ENCODE measurements at places on chromosomes 4 and X.

- DNase-seq = no peak
Observed at GRCh38 chr4:38411981-38412536, 251.9 kb upstream of the KLF3 start.

DNA sequence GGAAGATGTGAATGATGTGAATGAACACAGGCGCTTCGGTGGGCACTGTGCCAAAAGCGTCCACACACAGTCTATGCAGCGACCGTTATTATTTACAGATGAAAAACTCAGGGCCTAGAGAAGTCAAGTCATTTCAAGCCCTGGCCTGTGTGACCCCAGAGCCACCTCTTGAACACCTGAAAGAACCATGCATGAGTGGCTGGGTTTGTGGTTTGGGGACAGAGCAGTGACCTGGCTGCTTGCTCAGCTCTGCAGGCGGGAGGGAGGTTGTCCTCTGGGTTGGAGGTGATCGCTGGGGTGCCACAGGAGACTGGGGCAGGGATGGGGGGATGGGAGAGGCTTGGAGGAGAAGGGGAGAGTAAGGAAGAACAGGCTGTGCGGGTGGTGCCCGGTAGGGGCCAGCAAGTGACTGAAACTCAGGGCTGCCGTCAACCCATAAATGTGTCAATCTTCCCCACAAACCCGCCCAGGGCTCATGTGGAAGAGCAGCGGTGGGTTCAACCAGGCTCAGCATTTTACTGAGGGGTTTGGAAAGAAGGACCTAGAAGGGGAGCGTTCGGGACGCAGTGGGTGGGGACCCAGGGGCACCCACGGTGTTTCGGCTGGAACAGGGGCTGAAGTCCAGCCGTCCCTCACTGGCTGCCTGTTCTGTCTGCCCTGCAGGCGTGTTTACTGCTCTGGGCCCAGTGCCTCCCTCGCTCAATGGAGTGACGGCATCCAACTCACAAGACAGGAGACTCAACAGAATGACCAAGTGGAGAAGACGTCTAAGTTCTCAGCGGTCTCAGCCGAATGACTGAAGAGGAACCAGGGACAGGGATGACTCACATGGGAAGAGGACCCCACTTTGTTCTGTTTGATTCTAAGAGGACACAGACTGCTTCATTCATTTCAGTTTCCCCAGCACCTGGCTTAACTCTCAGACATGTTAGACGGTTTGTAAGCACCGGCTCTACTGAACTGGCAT lies 167.8 kb downstream of the AFAP1 start:
- no peak for DNase-seq

DNA sequence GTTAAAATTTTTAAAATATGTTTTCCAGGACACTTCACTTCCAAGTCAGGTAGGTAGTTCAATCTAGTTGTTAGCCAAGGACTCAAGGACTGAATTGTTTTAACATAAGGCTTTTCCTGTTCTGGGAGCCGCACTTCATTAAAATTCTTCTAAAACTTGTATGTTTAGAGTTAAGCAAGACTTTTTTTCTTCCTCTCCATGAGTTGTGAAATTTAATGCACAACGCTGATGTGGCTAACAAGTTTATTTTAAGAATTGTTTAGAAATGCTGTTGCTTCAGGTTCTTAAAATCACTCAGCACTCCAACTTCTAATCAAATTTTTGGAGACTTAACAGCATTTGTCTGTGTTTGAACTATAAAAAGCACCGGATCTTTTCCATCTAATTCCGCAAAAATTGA lies 49.7 kb downstream of the XIAP start:
- no peak for DNase-seq

DNA sequence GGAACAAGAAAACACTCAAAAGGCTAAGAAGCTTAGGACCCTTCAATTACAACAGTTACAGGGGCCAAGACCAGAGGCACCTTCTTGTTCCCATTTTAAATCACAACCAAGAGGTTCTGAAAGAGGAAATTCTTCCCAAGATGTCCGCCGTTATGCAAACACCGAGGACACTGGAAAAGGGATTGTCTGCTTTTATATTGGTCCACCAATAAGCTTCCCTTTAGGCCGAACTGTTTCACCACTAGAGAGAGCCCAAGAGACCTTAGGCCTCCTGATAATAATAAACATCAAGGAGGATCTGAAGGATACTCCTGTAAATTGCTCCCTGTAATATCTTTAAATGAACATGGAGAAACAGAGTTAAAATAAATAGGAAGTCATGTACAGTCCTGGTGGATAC lies 92.6 kb upstream of the NLRP2B start:
- DNase-seq = no peak

- no peak for DNase-seq
Observed at GRCh38 chrX:132333351-132333750, 114.1 kb upstream of the RAP2C start.

GRCh38 chrX:26925088-26925487 lies 538.1 kb downstream of the PPP4R3C start:
- peak; percentile 12 for DNase-seq

- DNase-seq = no peak
Observed at GRCh38 chr4:126916626-126917140, 716.1 kb upstream of the INTU start.

- peak; percentile 1 for DNase-seq
Observed at GRCh38 chrX:34559325-34559724, 97.8 kb downstream of the TMEM47 start.

- DNase-seq = peak; percentile 94
Observed at GRCh38 chr4:77156912-77157858, at the start of gene CCNG2. TSS of gene CCNG2 (plus strand) at chr4:77157207. CDS start at chr4:77158533, 1,326 bp downstream.

DNA sequence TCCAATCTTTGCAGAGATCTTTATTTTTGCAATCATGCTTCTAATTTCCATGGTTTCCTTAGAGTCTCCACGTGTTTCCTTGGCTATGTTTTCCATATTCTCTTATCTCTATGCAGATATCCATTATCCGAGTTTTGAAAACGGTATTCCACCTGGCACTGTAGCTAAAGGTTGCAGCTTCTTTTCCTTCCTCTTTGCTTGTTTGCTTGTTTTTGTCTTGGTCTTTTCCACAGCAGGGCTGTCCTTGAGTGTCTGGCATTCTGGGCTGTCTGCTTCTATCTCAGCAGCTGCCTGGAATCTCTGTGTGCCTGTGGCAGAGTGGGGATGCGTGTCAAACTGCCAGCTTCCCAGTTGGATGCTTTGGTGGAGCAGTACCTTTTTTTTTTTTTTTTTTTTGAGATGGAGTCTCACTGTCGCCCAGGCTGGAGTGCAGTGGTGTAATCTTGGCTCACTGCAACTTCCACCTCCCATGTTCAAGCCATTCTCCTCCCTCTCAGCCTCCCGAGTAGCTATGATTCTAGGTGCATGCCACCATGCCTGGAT lies 46.9 kb downstream of the WFS1 start:
- no peak for DNase-seq
